ENCODE measurements at places on chromosomes 5 and 9. TPM values are rescaled to one million over a fixed set of nuclear protein-coding genes. Genes with fewer than 3 reads are reported as not detected.

The NUTM2G gene
- total RNA-seq: not detected

The ANKRD18B gene
- not detected for total RNA-seq

The BARHL1 gene
- total RNA-seq: not detected

The ACSL6 gene
- total RNA-seq: not detected

DNA sequence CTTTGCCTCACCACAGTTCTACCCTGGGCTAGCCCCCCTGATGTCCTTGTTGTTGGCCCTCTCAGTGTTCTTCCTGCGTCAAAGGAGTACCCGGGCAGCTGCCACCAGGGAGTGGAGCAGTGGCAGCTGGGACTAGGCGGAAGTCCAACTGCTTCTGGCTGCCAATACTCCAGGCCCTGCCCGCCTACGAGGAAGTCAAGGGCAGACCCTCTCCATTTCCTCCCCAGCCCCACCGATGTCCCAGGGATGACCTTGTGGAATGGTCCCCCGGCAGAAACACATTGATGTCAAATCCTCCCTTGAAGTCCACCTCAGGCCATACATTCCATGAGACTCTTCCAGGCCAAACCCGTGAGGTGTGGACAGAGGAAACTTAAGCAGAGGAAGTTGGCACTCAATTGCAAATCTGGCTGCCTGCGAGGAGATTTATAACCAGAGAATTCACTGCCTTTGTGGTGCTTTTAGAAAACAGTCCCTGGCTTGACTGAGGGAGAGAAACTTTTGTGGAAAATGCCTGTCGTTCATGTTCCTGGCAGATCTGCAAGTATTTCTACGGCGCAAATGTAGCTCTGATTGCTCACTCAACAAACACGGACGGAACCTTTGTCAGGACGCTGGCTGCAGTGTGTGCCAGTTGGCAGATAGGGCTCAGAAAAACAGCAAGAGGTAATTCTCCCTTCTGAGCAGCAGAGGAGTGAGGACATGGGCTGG is 339.7 kb downstream of the RAB3C start:
- no peak for DNase-seq

- peak; percentile 46 for DNase-seq
Measured at GRCh38 chr5:140633021-140633471, at the start of gene CD14. CD14 (minus strand) TSS chr5:140633175; CDS start chr5:140633071, 104 bp downstream.

GRCh38 chr5:84869675-84870074 is 485.0 kb upstream of the EDIL3 start:
- no peak for DNase-seq

DNA sequence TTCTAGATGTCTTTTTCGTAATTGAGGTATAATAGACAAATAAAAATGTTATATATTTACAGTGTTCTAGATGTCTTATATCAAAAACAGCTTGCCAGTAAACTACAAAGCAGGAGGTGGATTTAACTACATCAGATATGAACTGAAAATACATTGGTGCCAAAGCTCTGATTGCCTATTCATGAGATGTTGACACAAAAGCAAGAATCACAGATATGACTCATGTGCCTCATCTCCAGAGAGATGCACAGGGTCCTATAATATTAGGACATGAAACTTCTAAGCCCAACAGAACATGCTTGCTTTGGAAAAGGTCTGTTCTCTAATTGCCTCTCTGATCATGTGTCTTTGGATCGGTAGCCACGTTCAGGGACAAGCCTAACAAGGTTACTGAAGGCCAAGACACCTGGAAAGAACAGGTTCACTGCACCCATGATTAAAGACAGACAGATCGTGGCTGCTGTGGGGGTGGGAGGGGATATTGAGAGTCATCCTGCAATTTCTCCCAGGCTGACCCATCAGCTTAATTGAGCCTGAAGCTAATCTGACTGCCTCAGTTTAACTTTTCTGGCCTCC is 16.8 kb downstream of the ABCA1 start:
- DNase-seq: no peak

GRCh38 chr9:23638837-23639426 is 187.1 kb downstream of the ELAVL2 start:
- DNase-seq: no peak
